ENCODE measurements at places on chromosomes 7 and 10. TPM values are rescaled to one million over a fixed set of nuclear protein-coding genes. Genes with fewer than 3 reads are reported as not detected.

Gene ACBD7
- 1.1 TPM for total RNA-seq

Gene TPST1
- 5.6 TPM for total RNA-seq

Gene NEURL1
- 0.50 TPM for total RNA-seq

Gene WNT8B
- total RNA-seq: not detected

Gene COL13A1
- total RNA-seq: 0.31 TPM

Gene NUTM2E
- 0.43 TPM for total RNA-seq

Gene MYOF
- 215 TPM for total RNA-seq

Gene ICA1
- total RNA-seq: 1.1 TPM

Gene TMEM229A
- not detected for total RNA-seq

Gene SP4
- total RNA-seq: 1.3 TPM

Gene HOXA4
- 1.9 TPM for total RNA-seq

Gene STEAP1
- 16.9 TPM for total RNA-seq

Gene MEPCE
- 41.0 TPM for total RNA-seq

Gene KLF6
- total RNA-seq: 123 TPM

Gene ZNF775
- 7.3 TPM for total RNA-seq

Gene CASTOR2
- total RNA-seq: 3.6 TPM

Gene H2BK1
- not detected for total RNA-seq

Gene GPR26
- total RNA-seq: not detected

Gene PILRA
- total RNA-seq: 3.6 TPM

Gene TAS2R3
- total RNA-seq: not detected

Gene FZD8
- total RNA-seq: 4.7 TPM

Gene OR9A2
- total RNA-seq: not detected

Gene DNAH11
- 0.33 TPM for total RNA-seq

Gene SUGCT
- total RNA-seq: 0.94 TPM

Gene AIFM2
- 28.4 TPM for total RNA-seq

Gene FBXW4
- total RNA-seq: 19.2 TPM
